Stimulated activated CD8-positive, alpha-beta memory T cell treated with anti-CD3 and anti-CD28 coated beads, Interleukin-2, amount 100 ng/mL, for 1 hour (primary cell): ENCODE measurements at places on chromosomes 12 and 14.

DNA sequence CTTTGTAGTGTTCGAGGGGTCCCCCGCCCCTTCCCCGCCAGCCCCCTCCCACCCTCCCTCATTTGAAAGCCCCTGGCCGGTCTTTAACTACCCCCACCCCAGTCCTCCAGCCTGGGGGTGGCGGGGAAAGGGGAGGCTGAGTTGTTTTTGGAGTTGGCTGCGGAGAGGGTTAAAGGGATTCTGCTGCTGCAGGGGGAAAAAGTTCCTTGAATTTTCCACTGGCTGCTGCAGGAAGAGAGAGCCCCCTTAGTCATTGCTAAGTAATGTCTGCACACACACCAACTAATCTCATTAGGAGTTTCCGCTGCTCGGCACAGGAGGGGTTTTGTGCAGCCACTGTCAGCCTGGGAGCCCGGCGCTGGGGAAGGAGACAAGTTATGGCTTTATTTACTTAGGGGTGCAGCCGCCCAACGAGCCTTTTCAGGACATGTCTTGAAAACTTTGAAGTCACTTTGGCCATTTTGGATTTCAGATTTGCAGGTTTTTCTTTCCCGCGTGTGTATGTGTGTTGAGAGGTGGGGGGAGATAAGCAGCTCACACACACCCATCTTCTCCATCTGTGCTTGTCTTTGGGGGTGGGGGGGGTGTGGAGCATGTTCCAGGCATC, 1.8 kb downstream of the ELK3 start:
- DNase-seq = no peak

DNA sequence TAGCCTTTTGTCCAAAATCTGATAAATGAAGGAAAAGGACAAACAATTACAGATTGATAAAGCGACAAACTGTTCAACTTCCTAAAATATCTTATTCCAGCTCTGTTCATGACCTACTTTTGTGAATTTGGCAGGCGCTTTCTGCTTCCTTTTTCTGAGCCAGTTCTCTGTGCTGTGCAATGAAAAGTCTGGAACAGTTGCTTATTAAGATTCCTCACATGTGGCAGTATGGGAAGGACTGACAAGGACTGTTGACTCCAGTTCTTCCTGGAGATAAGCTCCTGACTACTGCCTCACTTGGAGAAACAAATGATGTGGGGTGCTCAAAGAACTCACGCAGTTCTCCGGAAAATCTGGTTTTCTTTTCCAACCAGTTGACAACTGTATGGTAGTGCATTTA, 58.3 kb upstream of the ANP32D start:
- no peak for DNase-seq

GRCh38 chr12:18439541-18439940, 178.2 kb downstream of the PIK3C2G start:
- DNase-seq = no peak

GRCh38 chr14:75579338-75579864, 981 bp downstream of the FLVCR2 start:
- DNase-seq = no peak

- no peak for DNase-seq
Observed at GRCh38 chr12:121304306-121304705, 7.8 kb upstream of the CAMKK2 start.

DNA sequence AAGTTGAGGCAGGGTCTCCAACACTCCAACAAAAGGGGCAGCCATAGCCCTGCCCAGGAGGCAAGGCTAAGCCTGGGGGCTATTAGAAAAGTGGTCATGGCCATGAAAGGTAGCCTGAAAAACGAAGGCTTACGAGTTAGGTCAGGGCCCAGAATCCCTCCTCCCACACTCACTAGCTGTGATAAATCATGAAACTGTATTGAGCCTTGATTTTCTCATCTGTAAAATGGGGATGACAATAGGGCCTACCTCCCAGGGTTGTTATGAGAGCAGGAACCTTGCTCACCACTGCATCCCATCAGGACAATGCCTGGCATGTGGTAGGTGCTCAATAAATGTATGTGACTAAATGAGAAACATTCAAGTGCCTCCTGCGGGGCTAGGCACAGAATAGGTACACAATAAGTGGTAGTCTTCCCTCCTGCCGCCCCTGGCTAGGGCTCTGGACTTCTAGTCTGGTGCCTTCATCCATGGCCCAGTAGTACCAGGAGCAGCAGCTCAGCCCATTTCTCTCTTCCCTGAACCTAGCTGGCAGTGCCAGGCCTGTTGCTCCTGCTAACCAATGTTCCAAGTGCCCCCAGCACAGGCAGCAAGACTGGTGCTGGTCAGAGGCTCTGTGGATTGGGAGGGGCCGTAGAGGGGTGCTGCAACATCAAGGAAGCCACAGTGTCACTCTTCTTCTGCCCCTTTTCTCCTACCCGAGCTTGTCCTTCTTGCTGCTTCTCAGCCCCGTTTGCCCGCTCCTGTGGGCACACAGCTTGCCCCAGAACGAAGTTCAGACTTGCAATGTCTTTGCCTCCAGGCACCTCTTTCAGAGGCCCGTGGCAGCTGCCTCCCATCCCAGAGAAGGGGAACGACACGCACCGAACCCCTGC, 7.8 kb downstream of the PGF start:
- DNase-seq = no peak
